GM12878 (cell line): ENCODE measurements at places on chromosomes 12 and 14. TPM values are rescaled to one million over a fixed set of nuclear protein-coding genes. Genes with fewer than 3 reads are reported as not detected.

DNA sequence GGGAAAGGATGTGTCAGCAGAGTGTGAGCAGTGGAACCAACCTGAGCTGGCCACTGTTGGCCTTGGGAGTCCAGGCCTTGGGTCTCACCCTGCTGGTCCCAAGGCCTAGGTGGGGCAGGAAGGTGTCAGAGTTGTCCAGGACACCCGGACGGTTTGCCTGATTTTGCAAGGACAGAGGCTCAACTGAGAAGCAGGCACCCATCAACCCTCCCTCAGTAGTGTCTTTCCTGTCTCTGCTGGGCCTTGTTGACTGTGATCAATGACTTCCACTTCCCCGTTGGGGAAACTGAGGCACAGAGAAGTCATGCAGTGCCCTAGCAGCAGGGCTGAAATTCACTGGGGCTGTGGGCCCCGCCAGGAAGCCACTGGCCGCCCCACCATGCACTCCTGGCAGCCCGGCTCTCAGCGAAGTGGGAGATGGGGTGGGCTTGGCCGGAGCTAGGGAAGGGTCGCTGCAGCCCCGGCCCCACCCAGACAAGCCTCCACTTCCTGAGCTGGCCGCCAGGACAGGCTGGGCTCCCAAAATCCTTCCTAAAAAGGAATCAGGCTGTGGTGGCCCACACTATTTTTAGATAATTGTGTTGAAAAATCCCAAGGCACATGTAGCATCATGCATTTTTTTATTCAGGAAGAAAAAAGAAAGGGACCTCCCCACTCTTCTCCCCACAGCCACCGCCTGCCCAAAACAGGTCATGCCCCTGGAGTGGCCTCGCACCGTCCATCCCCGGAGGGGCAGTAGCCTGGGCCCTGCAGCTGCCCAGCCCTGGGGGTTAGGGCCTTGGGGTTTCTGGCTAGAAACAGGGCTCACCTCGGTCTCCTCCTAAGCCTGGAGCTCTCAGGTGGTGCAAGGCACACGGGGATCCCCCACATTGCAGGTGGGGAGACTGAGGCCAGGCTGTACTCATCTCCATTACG, 127.4 kb downstream of the CALM1 start:
- no peaks in the 10 kb centered on the region for H3K4me1 ChIP-seq
- H3K27ac ChIP-seq, result no peak overlapping the region
- DNase-seq, result no peak
- no peak overlapping the region for H3K4me3 ChIP-seq

- no peak overlapping the region for H3K4me3 ChIP-seq
- no peaks in the 10 kb centered on the region for H3K4me1 ChIP-seq
- H3K27me3 ChIP-seq, result no peaks in the 10 kb centered on the region
- no peak for DNase-seq
- no peaks in the 10 kb centered on the region for H3K36me3 ChIP-seq
- H3K27ac ChIP-seq, result no peak overlapping the region
Observed at GRCh38 chr14:47778631-47779030, 103.2 kb upstream of the MDGA2 start.

DNA sequence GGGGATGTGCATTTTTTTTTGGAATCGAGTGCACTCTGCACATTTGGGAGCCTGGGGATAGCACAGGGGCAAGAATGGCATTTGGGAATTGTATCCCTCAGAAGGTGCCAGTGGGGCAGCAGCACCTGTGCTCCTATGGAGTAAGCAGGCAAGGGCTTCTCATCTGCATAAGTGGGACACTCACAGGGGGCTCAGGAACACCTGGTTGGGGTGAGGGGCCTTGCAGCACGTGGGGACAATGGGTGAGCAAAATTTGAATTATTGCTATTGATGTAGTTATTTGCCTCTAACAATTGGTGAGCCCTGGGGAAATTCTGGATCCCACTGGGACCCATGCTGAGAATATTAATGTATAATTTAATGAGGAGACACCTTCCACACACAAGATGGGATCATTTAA, 274.2 kb downstream of the TTC6 start:
- no peaks in the 10 kb centered on the region for H3K4me1 ChIP-seq
- H3K27ac ChIP-seq, result no peak overlapping the region
- no peak overlapping the region for H3K4me3 ChIP-seq
- H3K36me3 ChIP-seq, result no peaks in the 10 kb centered on the region

The ALX1 gene
- not detected in 2 replicates for total RNA-seq

DNA sequence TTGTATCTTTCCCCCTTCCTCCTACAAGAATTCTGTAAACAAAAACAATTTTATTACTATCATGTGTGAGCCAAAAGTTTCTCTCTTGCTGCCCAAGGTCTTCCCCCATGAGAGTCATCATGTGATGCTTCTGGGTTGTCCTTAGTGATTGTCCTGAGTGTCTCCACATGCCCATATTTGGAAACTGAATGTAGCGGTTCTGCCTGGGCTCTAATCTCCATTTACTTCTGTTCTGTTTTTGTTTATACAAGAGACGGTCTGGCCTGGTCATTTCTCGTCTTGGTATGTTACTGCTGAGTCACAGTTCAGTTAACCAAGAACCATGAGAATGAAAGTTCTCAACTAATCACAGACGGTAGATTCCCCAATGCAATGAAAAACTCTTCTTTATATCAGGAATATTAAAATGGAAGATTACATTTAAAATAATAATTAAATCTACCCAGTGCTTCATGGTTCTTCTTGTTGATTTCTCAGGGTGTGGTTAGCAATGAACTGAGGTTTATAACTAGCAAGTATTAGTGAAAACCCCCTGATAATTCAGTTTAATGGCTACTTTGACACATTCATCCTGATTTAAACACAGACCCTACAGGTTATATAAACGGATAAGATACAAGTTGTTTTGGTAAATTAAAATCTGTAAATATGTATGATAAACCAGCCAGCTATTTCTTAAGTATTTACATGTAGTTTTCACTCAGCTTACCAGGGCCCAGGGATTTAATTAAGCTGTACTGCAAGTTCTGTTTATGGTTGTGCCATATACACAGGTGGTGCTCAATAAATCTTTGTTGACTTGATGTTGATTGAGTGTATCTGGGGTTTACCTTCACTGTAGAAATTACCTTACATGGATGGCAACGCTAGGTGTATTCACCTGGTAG, 81.1 kb downstream of the PELI2 start:
- no peaks in the 10 kb centered on the region for H3K27me3 ChIP-seq
- H3K27ac ChIP-seq, result peak overlapping the region; percentile 15; the same call in 1 of the 2 replicates
- DNase-seq, result peak; percentile 32
- H3K4me1 ChIP-seq, result peaks cover 22% of the 10 kb centered on the region; the same call in 1 of the 2 replicates

DNA sequence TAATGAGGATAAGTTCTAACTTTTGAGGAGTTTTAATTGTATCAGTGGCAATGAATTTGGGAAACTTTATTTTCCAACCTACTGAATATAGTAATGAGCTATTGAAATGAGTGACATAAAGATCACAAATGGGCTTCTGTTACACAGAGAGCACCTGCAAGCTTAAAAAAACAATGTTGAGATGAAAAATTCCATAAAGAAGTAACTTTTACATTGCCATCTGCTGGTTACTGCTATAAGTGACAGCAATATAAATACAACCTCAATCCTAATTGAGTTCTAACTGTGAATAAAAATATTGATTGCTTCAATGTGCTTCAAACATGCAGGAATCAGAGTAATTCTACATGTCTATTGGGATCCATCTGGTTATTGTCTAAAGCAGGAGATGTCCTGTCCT, 14.2 kb downstream of the WIF1 start:
- no peaks in the 10 kb centered on the region for H3K27me3 ChIP-seq
- H3K4me1 ChIP-seq, result no peaks in the 10 kb centered on the region
- no peaks in the 10 kb centered on the region for H3K36me3 ChIP-seq
- H3K4me3 ChIP-seq, result no peak overlapping the region
- no peak overlapping the region for H3K27ac ChIP-seq

DNA sequence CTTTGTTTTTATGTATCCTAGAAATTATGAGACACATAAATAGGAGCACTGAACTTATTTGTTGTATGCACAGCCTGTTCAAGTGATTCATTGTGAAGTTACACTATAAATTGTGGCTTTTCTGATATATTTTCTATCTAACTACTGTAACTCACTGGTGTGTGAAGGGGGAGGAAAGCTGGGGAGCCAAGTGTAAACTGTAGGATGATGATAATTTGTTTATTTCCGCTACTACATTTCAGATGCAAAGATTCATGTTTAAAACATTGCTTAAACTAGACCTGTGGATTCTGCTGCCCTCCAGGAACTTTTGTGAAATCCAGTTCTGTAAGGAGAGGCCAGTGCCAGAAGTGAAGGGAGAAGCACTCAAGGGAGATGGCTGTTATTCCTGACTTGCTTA, 3.3 kb downstream of the TMTC2 start:
- DNase-seq, result no peak
- H3K36me3 ChIP-seq, result no peaks in the 10 kb centered on the region
- no peaks in the 10 kb centered on the region for H3K4me1 ChIP-seq
- no peak overlapping the region for H3K27ac ChIP-seq
- H3K4me3 ChIP-seq, result peak overlapping the region; percentile 5; the same call in 1 of the 2 replicates

GRCh38 chr12:76024942-76025600, 6.5 kb downstream of the PHLDA1 start:
- H3K27me3 ChIP-seq, result no peaks in the 10 kb centered on the region
- H3K4me1 ChIP-seq, result peaks cover 16% of the 10 kb centered on the region
- no peaks in the 10 kb centered on the region for H3K36me3 ChIP-seq
- DNase-seq, result no peak
- H3K27ac ChIP-seq, result no peak overlapping the region

The MYF5 gene
- not detected in 2 replicates for total RNA-seq

DNA sequence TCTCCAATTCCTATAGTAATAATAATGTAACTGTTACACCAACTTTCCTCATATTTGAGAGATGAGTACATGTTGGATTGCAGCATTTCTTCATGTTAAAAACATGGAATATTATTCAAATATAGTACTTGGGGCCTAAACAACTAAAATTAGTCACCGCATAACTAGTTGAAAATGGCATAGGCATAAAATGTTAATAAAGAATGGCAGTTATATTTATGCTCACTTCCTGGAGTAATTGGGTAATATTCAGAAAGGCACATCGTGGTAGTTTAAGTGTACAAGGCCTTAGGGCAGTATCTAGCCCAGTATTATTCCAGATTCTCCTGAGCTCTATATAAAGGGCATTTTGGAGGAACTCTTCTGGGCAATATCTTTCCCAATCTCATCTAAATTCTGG, 46.0 kb downstream of the ERGIC2 start:
- no peaks in the 10 kb centered on the region for H3K4me1 ChIP-seq
- no peaks in the 10 kb centered on the region for H3K27me3 ChIP-seq
- H3K36me3 ChIP-seq, result no peaks in the 10 kb centered on the region

DNA sequence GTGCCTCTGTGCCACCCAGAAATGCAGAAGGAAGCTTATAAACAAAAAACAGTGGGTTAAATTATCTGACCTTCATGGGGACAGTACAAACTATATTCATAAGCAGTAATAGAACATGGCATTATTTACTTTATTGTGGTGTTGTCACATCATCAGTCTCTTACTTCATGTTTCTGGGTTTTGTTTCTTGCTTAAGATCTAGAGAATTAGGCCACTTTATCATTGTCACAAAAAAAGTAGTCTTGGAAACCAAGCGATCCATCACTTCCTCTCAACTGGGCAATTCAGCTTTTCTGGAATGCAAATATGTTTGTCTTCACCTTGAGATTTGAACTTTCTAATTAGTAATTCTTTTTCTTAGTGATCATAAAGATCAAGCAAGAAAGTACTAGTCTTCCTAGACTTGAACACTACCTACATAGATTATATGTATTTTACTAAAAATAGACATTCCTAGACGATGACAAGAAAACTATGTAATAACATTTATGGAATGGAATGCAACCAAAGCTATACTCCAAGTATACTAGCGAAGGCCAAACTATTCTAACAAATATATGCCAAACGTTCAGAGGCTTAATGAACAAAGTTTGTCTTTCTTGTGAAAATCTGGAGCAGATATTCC, 363.4 kb downstream of the DAD1 start:
- H3K27ac ChIP-seq, result no peak overlapping the region
- H3K4me3 ChIP-seq, result no peak overlapping the region
- no peaks in the 10 kb centered on the region; the same call in 1 of the 2 replicates for H3K27me3 ChIP-seq
- H3K36me3 ChIP-seq, result no peaks in the 10 kb centered on the region
- no peaks in the 10 kb centered on the region for H3K4me1 ChIP-seq
- no peak for DNase-seq

The SRGAP1 gene
- total RNA-seq, result 0.85 and 0.96 TPM in 2 replicates

The CCDC196 gene
- not detected in 2 replicates for total RNA-seq

DNA sequence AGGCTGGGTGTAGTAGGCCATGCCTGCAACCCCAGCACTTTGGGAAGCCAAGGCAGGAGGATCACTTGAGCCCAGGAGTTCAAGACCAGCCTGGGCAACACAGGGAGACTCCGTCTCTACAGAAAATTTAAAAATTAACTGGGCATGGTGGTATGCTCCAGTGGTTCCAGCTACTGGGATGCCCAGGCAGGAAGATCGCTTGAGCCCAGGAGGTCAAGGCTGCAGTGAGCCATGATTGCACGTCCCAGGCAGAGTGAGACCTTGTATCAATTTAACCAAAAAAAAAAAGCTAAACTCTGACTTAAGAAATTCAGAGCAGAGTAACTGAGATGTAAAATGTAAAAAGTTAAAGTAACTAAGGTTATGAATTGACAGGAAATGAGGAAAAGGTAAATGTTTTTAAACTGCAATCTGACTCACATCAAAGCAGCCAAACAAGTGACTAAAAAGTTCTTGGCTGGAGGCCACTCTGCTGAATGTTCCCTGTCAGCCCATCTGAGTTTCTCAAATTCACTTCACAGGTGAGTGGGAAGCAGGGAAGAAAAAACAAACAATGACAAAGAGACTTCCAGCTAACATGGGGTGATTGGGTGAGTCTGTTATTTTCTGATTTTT, 21.3 kb downstream of the PRKD1 start:
- H3K27ac ChIP-seq, result no peak overlapping the region
- no peaks in the 10 kb centered on the region for H3K36me3 ChIP-seq
- no peaks in the 10 kb centered on the region for H3K4me1 ChIP-seq
- no peak overlapping the region for H3K4me3 ChIP-seq
- DNase-seq, result no peak

The TRPV4 gene
- 0.08 TPM in 1 of 2 replicates, not detected in the other for total RNA-seq

The LUM gene
- total RNA-seq, result 0.31 and 0.37 TPM in 2 replicates

DNA sequence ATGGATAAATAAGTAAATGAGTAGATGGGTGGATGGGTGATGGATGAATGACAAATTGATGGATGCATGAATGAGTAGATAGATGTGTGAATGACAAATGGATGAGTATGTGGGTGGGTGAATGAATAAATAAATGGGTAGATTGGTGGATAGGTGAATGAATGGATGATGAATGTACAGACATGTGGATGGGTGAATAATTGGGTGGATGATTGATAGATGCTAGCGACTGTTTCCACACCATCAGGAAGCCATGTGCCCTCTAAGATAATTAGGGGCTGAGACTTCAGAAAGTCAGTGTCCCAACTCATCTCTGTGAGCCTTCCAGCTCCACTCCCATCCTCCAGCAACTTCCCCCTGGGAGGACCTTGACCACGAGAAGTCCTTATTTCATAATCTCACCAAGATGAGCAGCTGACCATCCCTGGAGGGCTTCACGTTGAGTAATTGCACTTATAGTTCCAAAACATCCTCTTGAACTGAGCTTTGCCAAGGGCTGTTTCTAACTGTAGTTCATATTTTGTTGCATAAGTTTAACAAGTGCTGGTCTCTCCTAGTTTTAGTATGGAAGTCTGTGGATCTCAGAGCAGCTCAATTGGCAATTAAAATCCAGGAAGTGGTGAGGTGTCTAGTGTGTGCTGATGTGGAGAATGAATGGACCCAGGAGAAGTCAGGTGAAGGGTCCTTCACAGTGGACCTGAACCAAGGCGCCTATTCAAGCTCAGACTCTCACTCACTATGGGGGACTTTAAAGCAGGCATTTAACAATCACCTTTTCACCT, 295.7 kb downstream of the ADGRD1 start:
- H3K4me3 ChIP-seq, result no peak overlapping the region
- no peak for DNase-seq
- no peaks in the 10 kb centered on the region for H3K27me3 ChIP-seq
- no peaks in the 10 kb centered on the region for H3K36me3 ChIP-seq

The SETD1B gene
- 15.5 and 17.3 TPM in 2 replicates for total RNA-seq
